Lung (tissue), 17 donors: ENCODE measurements at places on chromosomes 2 and 18. TPM values are rescaled to one million over a fixed set of nuclear protein-coding genes. Genes with fewer than 3 reads are reported as not detected.

The DYNAP gene
- not detected for total RNA-seq

The NFATC1 gene
- total RNA-seq, result 25.5 TPM

- peak; percentile 18 for DNase-seq
- H3K36me3 ChIP-seq, result no peaks in the 10 kb centered on the region
- H3K27ac ChIP-seq, result no peak overlapping the region
- peaks cover 2% of the 10 kb centered on the region for H3K4me1 ChIP-seq
- no peaks in the 10 kb centered on the region for H3K27me3 ChIP-seq
- no peak overlapping the region for H3K4me3 ChIP-seq
These were observed 63.7 kb downstream of the EIPR1 start for GRCh38 chr2:3313781-3314375.

DNA sequence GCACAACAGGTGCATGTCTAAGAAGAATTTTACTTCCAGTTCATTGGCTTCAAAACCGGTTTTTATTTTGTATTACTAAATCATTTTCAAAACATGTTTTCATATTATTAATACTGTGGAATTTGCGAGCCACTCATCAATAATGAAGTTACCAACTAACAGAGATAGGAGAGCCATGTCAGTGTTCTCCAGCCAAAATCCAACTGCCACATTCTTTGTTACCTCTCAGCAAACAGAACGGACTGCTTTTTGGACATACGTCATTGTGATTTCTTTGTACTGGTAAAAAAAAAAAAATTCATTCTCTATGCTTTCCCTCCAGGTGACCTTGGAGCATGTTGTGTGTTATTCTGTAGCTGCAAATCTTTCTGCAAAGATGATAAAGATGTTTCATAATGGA, 414.2 kb upstream of the MMADHC start:
- H3K4me3 ChIP-seq, result no peak overlapping the region
- no peak overlapping the region for H3K27ac ChIP-seq
- no peak for DNase-seq
- no peaks in the 10 kb centered on the region for H3K27me3 ChIP-seq
- H3K36me3 ChIP-seq, result no peaks in the 10 kb centered on the region

DNA sequence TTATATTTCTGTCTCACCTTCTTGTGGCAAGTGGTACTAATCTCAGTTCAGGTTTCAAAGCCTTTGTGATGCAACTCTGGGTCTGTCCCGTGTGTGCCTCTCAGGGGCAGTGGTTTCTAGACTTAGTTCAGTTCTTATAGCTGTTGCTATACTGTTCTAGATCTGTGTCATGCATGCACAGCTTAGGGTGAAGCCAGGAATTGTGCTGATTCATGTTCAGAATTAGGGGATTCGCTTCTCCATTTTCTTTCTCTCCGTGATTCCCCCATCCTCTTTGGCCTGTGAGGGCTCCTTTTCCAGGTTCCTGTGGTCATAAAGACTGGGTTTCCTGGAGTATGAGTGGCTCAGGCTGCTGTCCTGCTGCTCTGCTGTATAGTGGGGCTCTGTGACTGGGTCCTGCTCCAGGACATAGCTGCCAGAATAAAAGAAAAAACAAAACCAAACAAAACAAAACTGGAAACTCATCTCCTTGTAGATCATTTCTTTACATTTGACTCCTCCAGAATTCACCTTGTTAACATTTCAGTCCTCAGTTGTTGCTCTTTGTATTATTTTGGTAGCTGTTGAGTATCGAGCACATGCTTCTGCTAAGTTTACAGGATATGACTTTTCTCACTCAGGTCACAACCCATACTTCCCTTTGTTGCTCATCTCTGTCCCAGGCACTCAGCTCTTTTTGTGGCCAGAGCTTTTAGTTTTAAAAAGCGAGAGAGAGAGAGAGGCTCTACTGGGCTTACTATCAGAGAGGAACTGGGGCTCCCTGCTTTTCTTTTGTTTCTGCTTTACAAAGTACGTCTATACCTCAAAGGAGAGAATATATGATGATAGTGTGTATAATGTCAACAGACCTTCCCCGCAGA, 34.2 kb downstream of the CERS6 start:
- peak overlapping the region; percentile 60 for H3K27ac ChIP-seq
- no peaks in the 10 kb centered on the region for H3K27me3 ChIP-seq
- no peak for DNase-seq
- no peak overlapping the region for H3K4me3 ChIP-seq
- no peaks in the 10 kb centered on the region for H3K4me1 ChIP-seq

DNA sequence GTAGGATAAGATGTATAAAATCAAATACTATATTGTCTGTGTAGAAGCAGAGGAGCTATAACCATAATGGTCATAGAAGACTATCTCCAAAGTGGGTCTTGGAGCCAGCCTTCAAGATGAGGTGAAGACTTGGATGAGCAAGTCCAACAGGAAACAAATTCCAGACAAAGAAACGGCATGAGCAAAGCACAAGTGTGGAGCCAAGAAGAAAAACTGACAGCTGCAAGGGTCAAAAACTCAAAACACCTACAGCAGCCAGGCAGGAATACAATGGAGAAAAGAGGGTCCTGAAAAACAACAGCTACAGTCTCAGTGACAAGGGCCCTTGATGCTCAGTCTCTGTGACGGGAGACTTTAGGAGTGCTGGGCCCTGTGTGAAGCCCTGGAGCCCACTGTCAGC, 102.4 kb downstream of the STK39 start:
- peak overlapping the region; percentile 41 for H3K27ac ChIP-seq
- H3K36me3 ChIP-seq, result no peaks in the 10 kb centered on the region
- H3K4me3 ChIP-seq, result no peak overlapping the region
- H3K27me3 ChIP-seq, result no peaks in the 10 kb centered on the region
- DNase-seq, result no peak

DNA sequence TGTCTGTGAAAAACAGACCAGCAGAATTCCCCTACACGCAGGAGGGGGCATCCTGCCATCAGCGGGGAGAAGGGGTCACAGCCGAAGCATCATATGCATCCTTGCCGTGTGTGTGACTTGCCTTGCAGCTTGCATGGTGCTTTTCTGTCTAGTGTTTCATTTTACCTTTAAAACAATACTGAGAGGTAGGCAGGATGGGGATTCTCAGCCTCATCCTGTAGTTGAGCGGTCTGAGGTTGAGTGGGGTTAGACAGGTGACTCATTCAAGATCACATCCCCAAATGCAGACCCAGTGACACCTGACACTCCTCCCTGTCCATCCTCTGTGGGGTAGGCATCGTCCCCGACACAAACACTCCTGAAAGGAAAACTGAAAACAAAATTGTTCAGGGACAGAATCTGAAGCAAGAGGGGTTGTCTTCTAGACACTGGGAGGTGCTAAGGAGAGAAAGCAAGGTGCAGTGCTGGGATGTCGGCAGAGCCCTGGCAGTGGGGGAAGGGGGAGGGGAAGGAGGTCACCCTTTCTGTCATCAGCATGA, 7.9 kb downstream of the ARL4C start:
- peaks cover 8% of the 10 kb centered on the region for H3K4me1 ChIP-seq
- H3K27ac ChIP-seq, result no peak overlapping the region
- DNase-seq, result no peak

- peaks cover 19% of the 10 kb centered on the region for H3K4me1 ChIP-seq
- H3K27ac ChIP-seq, result peak overlapping the region; percentile 69
- no peak overlapping the region for H3K4me3 ChIP-seq
- no peaks in the 10 kb centered on the region for H3K27me3 ChIP-seq
- no peak for DNase-seq
These were observed 7.2 kb downstream of the RND3 start for GRCh38 chr2:150480241-150480640.

- H3K4me3 ChIP-seq, result no peak overlapping the region
- H3K4me1 ChIP-seq, result peaks cover 3% of the 10 kb centered on the region
- no peak overlapping the region for H3K27ac ChIP-seq
- H3K36me3 ChIP-seq, result peaks cover 8% of the 10 kb centered on the region
These were observed 34.8 kb downstream of the METTL4 start for GRCh38 chr18:2536493-2536892.

DNA sequence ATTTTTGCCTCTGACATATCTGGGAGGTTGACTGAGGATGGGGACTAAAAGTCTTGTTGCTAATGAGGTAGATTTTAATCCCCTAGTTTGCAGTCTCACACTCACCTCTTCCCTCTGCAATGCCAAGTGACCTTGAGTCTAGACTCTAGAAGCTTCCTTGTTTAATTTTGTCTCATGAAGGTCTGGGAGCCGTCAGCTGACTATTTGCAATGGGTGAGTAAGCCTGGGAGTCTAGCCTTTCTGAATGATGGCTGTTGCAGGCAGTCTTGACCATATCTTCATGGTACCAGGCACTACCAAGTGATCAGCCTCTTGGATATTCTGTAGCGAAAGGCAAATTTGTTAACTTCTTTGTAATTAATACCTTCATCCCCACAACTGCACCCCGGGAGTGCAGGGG, 61.2 kb downstream of the ARHGAP15 start:
- H3K4me3 ChIP-seq, result no peak overlapping the region
- H3K27me3 ChIP-seq, result no peaks in the 10 kb centered on the region
- no peaks in the 10 kb centered on the region for H3K36me3 ChIP-seq
